Caki2 (cell line): ENCODE measurements at places on chromosomes 2 and 18.
A peak's percentile ranks its signal among the peaks of the same experiment; 100 is the strongest.

GRCh38 chr2:38978296-38978903 lies 88.7 kb downstream of the ARHGEF33 start:
- no peak for DNase-seq

GRCh38 chr2:149134335-149134923 lies 95.9 kb downstream of the LYPD6B start:
- DNase-seq, result no peak

GRCh38 chr2:28951910-28952835 lies 28.9 kb upstream of the TOGARAM2 start:
- peak; percentile 38 for DNase-seq

DNA sequence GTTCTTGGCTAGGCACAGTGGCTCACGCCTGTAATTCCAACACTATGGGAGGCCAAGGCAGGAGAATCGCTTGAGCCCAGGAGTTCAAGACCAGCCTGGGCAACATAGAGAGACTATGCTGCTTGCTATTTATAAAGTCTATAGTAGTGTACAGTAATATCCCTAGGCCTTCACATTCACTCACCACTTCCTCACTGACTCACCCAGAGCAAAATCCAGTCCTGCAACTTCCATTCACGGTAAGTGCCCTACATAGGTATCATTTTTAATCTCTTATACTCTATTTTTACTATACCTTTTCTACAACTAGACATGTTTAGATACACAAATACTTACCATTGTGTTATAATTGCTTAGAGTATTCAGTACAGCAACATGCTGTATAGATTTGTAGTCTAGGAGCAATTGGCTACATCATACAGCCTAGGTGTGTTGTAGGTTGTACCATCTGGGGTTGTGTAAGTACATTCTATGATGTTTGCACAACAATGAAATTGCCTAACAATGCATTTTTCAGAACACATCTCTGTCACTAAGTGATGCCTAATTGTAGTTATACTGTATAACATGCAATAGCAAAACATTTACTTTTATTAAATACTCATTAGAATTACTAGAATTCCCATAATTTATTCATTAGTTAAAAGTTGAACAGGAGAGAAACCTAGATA lies 8.8 kb downstream of the DHX57 start:
- DNase-seq, result no peak

- no peak for DNase-seq
Observed at GRCh38 chr2:138699421-138699820, 80.8 kb downstream of the NXPH2 start.

DNA sequence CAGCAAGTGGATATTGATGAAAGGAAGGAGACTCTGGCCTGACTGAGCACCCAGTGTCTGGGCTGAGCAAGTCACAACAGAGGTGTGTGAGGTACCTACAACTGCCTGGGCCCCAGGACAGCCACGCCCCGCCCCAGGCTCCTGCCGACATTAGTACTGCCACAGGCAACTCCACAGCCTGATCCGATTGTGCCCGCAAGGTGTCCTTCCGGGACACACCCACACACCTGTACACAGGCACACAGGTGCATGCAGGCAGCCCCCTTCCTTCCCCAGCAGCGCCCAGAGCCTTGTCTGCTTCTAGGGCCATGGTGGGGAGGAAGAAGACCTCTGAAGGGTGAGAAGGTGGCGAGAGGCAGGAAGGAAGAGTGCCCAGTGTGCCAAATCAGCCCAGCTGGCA lies 83.6 kb downstream of the TNS1 start:
- DNase-seq, result no peak

GRCh38 chr2:46164529-46165301 lies 132.5 kb upstream of the EPAS1 start:
- DNase-seq, result no peak

- DNase-seq, result no peak
Observed at GRCh38 chr2:177545143-177545542, 152.6 kb downstream of the AGPS start.
